ENCODE measurements at places on chromosomes 2 and 18.

DNA sequence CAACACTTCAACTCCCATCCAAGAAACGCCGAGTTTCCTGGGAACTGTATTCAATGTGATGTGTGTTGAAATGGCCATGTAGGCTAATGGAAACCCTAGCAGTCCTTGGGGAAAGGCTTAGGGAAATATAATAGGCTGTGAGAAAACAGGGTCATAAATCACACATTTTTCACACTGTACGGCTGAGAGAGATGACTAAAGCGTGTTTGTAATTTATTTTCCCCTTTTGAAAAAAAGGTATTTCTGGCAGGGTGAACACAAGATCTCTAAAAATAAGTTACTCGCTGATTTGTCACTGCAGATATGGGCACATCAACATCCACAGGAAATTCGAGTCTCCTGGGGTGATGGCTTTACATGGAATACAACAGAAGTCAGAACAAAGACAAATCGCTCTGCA lies 109.6 kb upstream of the ST6GAL2 start:
- no peak for DNase-seq

DNA sequence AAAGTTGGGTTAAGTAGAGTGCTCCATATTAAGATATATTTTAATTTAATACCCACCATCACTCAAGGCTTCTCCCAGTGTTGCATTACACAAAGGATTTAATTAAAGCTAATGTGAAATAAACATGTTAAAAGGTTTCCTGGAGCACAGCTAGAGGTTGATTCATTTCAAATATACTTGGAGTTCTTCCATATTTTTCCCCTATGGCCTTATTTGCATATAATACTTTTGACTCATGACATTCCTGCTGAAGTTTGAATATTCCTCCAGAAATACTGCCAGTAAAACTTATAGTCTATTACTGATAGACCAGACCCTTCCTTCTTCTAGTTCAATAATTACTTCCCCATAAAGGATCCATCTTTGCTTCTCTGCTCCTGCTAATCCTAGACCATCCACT lies 227.5 kb downstream of the GULP1 start:
- DNase-seq: no peak

- no peak for DNase-seq
These were observed 116.0 kb downstream of the COPS8 start for GRCh38 chr2:237201461-237202287.

GRCh38 chr2:80269806-80270205 lies 34.7 kb downstream of the LRRTM1 start:
- DNase-seq: no peak

GRCh38 chr2:8654041-8654440 lies 27.8 kb upstream of the ID2 start:
- DNase-seq: no peak

DNA sequence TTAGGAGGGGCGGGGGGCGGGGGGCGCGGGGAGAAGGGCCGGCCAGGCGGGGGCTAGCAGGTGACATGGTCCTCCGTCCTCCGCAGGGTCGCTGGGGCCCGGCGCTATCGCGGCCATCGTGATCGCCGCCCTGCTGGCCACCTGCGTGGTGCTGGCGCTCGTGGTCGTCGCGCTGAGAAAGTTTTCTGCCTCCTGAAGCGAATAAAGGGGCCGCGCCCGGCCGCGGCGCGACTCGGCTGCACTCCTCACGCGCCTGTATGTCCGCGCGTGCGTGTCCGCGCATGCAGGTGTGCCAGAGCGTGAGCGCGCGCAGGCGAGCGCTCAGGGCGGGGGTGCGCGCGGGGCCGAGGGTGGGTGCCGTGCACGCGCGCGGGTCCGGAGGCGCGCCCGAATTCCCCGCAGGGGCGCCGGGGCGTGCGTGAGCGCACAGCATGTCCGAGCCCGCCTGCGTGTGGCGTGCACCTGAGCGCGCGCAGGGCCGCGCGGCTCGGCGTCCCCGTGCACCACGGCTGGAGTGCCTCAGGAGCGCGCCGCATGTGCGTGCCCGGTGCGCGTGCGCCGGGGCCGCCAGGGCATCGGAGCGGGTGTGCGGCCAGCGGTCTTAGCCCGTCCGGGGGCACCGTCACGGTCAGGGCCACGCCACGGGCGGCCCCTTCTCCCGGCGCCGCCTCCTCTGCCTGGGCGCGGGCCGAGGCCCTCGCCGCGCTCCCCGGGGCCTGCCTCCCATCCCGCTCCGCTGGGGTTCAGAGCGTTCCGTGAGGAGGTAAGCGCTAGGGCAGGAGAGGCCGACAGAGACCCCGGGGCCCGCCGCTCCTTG lies 6.3 kb downstream of the SNORC start:
- no peak for DNase-seq

DNA sequence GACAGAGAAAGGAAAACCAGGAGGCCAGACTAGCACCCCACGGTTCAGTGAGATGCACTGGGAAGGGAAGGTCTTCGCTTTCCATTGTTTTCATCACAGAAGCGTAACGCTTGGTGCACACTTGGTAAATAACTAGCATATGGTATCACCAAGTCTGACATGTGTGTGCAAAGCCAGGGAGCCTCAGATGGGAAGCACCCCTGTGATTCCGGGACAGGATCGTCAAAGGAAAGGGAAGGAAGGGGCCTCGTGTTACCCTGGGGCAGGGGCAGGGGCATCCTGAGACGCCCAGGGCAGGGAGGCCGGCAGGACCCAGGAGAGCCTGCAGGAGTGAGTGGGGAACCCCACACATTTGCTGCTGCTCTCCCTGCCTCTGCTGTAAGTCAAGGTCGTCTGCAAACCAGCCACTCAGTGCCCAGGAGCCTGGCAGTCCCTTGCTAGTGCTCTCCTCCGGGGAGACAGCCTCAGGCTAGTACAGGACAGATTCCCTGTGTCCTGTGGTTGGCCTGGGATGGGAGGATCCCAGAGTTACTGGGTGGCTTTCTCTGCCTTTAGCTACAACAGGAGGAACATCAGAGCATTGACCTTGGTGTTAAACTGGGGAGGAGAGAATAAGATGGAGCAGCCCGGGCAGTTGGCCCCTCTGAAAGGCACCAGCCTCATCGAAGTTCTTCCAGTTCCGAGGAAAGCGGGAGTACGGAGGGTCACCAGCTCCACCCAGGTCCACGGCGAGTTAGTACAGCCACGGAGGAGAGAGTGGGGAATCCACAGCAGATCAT lies 192.5 kb downstream of the NDUFA10 start:
- DNase-seq: no peak

- DNase-seq: no peak
These were observed 136.5 kb downstream of the DOK6 start for GRCh38 chr18:69537183-69537582.

- DNase-seq: no peak
These were observed 81.7 kb upstream of the SEC11C start for GRCh38 chr18:59057969-59058368.

DNA sequence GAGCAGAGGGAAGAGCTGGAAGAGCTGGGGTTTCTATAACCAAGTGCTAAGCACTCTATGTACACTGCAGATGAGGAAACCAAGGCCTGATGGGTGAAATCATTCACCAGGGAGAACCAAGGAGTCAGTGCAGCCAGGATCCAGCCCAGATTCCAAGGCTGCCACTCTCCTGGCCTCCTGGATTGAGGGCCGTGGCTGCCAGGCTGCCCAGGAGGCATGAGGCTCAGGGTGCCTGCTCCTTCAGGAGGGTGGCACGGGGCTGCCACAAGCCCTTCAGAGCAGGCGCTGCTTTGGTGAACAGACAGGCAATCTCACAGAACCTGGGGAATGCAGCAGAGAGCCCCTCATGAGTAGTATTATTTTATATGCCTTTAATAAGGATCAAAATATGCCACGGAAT lies 293.7 kb upstream of the HDAC4 start:
- DNase-seq: no peak

GRCh38 chr2:80549901-80550300 lies 245.3 kb upstream of the LRRTM1 start:
- DNase-seq: no peak

- DNase-seq: no peak
These were observed 95.1 kb downstream of the ACOXL start for GRCh38 chr2:110827511-110827910.

- DNase-seq: no peak
These were observed 7.6 kb upstream of the ADRA2B start for GRCh38 chr2:96123936-96124335.

GRCh38 chr18:57915865-57916582 lies 112.9 kb upstream of the ATP8B1 start:
- no peak for DNase-seq

DNA sequence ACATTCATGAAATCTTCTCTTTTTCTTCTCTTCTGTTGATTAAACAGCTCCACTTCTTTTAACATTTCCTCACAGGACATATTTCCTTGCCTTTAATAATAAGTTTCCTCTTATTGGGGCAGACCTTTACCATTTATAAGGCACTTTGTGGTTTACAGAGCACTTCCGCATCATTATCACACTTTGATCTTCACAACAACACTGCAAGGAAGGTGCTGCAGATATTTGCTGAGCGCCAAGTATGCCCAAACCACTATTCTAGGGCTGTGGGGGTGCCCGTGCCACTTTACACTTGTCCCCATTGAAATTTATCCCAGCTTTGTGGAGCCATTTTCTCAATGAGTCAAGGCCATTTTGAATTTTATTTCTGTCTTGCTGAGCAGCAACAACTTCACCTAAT lies 246.6 kb downstream of the SS18 start:
- no peak for DNase-seq

- DNase-seq: no peak
These were observed 16.7 kb downstream of the FHL2 start for GRCh38 chr2:105382177-105382576.

DNA sequence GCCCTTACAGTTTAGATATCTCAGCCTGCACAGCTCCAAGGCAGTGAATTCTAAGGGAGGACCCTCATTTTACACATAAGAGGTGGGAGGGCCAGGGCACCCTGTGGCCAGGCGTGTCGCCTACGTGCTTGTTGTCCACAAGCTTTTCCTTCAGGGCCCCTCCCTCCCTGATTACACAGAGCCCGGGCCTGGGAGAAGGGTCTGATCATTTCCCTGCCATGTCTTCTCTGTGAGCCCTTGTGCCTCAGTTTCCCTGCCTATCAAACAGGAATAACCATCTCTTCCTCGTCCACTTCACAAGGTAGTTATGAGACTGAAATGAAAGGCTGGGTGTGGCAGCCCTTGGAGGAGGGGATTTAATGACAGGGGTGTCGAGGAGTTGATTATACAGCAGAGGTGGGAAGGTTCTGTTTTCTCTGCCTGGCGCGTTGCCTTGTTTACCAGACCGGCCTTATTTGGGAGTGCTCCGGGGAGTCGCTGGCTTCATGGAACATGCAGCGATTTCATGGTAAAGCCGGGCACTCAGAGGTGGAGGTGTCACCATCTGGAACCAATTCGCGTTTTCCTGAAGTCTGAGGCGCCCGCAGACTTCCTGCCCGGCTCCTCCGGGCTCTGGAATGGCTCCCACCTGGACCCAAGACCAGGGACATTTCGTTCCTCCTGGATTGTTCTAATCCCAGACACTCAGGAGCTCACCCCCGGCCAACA lies 208.9 kb downstream of the KLHL29 start:
- no peak for DNase-seq

DNA sequence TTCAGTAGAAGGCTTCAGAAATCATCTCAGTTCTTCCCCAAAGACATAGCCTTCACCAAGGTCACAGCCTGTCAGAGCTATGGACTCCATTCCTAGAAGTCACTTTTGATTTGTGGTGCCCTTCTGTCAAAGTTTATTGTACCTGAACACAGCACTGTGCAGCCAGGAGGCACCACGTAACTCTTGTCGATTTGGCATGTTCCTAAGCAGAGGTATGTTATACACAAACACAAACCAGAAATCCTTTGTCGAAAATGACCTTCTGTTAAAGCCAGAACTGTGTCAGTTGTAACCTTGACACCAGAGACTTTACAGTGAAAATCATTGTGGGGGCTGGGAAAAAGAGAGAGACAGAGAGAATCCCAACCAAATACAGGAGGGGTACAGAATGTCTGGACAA lies 62.6 kb upstream of the SGPP2 start:
- no peak for DNase-seq

DNA sequence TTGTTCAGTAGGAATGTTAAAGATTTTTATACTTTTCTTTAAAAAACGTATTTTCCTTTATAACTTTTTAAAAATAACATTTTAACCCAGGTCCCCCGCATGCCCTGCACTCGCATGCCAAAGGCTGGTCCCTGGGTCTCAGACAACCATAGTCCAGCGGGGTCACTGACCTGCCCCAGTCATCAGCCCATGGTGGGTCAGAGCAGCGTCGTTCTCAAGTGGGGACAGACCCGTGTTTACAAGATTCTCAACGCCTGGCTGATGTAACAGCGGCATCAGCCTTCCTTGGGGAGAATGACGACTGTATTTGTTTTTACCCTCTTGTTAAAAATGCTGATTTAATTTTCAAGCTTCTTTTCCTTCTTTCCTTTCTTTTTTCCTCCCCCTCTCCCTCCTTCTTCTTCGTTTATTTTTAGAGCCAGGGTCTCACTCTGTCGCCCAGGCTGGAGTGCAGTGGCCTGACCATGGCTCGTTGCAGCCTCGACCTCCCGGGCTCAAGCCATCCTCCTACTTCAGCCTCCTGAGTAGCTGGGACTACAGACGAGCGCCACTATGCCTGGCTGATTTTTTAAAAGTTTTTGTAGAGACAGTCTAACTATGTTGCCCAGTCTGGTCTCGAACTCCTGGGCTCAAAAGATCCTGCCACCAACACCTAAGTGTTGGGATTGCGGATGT lies 1.0 kb upstream of the EFHD1 start:
- DNase-seq: no peak

DNA sequence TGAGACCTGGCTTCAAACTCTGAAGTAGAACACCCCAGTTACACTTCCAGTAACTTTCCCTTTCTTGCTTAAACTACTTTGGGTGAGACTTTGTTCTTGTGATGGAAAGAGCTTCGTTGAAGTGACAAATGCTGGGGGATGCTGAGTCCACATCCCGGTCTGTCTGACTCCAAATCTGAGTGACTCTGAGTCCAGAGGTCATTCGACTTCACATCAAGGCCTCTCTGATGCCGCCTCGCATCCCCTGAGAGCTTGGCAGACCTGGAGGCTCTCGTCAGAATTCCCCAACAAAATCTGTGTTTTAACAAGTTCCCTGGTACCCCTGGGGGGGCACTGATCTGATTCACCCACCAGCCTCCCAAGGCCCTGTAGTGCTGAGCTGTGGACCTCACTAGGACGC lies 31.6 kb upstream of the ROCK2 start:
- no peak for DNase-seq

- DNase-seq: no peak
These were observed 39.8 kb downstream of the CDH7 start for GRCh38 chr18:65790604-65791003.

- DNase-seq: no peak
These were observed 8.6 kb downstream of the DOCK10 start for GRCh38 chr2:225033440-225034318.

- DNase-seq: no peak
These were observed 88.7 kb downstream of the TFCP2L1 start for GRCh38 chr2:121196132-121196848.

- no peak for DNase-seq
These were observed 639 bp downstream of the MRO start for GRCh38 chr18:50819027-50819727.

GRCh38 chr18:10042492-10042891 lies 128.7 kb downstream of the VAPA start:
- no peak for DNase-seq
